ENCODE measurements at places on chromosomes 5 and 9.

- no peak for DNase-seq
Measured at GRCh38 chr9:133770076-133770777, 32.1 kb upstream of the SARDH start.

- DNase-seq, result no peak
Measured at GRCh38 chr5:63398346-63398745, 563.9 kb downstream of the HTR1A start.

DNA sequence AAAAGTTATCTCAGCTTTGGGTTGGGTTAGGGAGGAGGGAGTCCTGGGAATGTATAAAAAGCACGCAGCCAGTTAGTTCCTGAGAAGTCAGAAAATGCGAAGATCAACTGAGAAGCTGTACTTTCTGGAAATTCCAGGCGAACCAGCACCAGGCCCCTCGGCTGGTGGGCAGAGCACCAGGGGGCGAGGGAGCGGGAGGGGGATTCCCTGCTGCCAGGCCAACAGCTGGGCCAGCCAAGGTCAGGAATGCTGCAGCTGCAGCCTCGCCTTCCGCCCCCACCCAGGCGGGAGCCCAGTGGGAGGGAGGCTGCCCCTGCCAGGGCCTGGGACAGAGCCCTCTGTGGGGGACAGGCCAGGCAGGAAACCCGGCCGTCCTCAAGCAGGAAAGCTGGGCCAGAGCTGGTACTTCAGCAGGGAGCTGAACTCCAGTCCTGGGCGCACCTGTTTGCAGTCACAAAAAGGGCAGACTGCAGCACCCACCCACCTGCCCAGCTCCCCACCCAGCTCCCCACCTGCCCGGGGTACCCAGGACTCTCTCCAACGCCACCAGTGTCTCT is 35.5 kb downstream of the VAV2 start:
- peak; percentile 66 for DNase-seq

DNA sequence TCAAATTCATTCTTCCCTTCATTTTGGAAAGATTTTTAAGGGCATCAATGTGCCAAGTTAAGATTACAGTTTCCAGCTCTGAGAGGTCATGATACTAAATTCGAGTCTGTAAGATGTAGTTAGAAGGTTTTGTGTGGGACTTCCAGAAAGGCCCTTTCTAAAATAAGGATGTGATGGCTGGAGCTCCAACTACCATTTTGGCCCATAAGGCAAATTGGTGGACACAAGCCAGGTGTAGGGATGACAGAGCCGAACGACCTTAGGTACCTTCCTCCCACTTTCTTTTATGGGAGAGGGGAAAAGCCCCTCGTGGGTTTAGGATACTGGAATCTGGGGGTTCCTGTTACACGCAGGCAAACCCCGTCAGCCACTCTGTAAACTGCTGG is 54.3 kb upstream of the PTPDC1 start:
- no peak for DNase-seq

GRCh38 chr5:79236362-79236969 is 535 bp downstream of the JMY start:
- peak; percentile 64 for DNase-seq
